Fibroblast of the aortic adventitia (primary cell): ENCODE measurements at places on chromosomes 16 and 17. TPM values are rescaled to one million over a fixed set of nuclear protein-coding genes. Genes with fewer than 3 reads are reported as not detected.

Gene PITPNM3
- 0.57 and 1.3 TPM in 2 replicates for total RNA-seq

Gene OR1F1
- not detected in 2 replicates for total RNA-seq

Gene CIBAR2
- total RNA-seq = not detected in 2 replicates

Gene KRT12
- total RNA-seq = not detected in 2 replicates

Gene LSM12
- total RNA-seq = 13.2 and 77.5 TPM in 2 replicates

Gene MEIOC
- 0.18 TPM in 1 of 2 replicates, not detected in the other for total RNA-seq

Gene MT4
- total RNA-seq = not detected in 2 replicates

Gene TBX6
- 0.09 and 0.16 TPM in 2 replicates for total RNA-seq

Gene MT1F
- 0.18 TPM in 1 of 2 replicates, not detected in the other for total RNA-seq

Gene METRN
- total RNA-seq = 30.7 and 38.8 TPM in 2 replicates

Gene KIF19
- not detected in 2 replicates for total RNA-seq

Gene ARHGAP44
- 2.3 and 7.0 TPM in 2 replicates for total RNA-seq

Gene MGAT5B
- 0.18 and 0.74 TPM in 2 replicates for total RNA-seq

Gene ZKSCAN2
- total RNA-seq = 5.6 and 7.3 TPM in 2 replicates

Gene SMG6
- 37.5 and 49.3 TPM in 2 replicates for total RNA-seq

Gene CDK5R1
- 0.49 and 1.4 TPM in 2 replicates for total RNA-seq

Gene MT1M
- 3.4 and 10.3 TPM in 2 replicates for total RNA-seq

Gene SP6
- total RNA-seq = 0.09 TPM in 1 of 2 replicates, not detected in the other

Gene CRHR1
- total RNA-seq = not detected in 2 replicates

Gene CYB5D1
- 6.8 and 11.2 TPM in 2 replicates for total RNA-seq

Gene TRAP1
- total RNA-seq = 43.6 and 66.0 TPM in 2 replicates

Gene CENPT
- total RNA-seq = 28.9 and 39.9 TPM in 2 replicates

Gene CLEC19A
- total RNA-seq = not detected in 2 replicates

Gene KRT39
- total RNA-seq = not detected in 2 replicates

Gene NLRP1
- total RNA-seq = 35.1 and 55.4 TPM in 2 replicates

Gene PRR11
- 2.8 and 64.7 TPM in 2 replicates for total RNA-seq

Gene CREBBP
- total RNA-seq = 26.6 and 31.5 TPM in 2 replicates

Gene CEP295NL
- total RNA-seq = 1.5 and 3.3 TPM in 2 replicates

Gene FOXF1
- 1.6 and 3.0 TPM in 2 replicates for total RNA-seq

Gene PPY
- not detected in 2 replicates for total RNA-seq

Gene PLK1
- 6.2 and 16.8 TPM in 2 replicates for total RNA-seq

Gene RHBDF1
- total RNA-seq = 39.4 and 66.8 TPM in 2 replicates

Gene HID1
- 0.33 and 0.90 TPM in 2 replicates for total RNA-seq

Gene SULT1A2
- total RNA-seq = 3.3 TPM in 1 of 2 replicates, not detected in the other

Gene CCT6B
- 3.2 and 12.0 TPM in 2 replicates for total RNA-seq

Gene CACNG1
- not detected in 2 replicates for total RNA-seq

Gene CALB2
- 0.36 TPM in 1 of 2 replicates, not detected in the other for total RNA-seq
